ENCODE measurements at places on chromosomes 11 and 22. TPM values are rescaled to one million over a fixed set of nuclear protein-coding genes. Genes with fewer than 3 reads are reported as not detected.

The HBG2 gene
- not detected for total RNA-seq

The SCN4B gene
- total RNA-seq, result 2.0 TPM

DNA sequence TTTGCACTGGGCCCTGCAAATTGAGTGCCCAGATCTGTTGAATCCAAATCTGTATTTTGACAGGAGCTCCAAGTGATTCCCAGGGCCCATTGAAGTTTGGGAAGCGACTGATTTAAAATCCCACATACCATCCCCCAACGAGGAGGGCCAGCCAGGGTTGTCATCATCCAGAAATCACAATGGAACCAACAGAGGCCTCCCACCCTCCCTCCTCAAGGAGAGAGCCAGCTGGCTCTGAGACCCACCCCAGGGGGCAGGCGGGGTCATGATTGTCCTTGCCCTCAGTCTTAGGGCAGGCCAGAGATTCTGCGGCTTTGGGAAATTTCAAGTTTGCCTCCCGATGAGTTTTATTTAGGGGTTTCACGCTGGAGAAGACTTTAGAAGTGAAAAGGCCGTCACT, 358.2 kb downstream of the MN1 start:
- DNase-seq, result no peak

The TMEM126B gene
- total RNA-seq, result 36.8 TPM

The OR51E2 gene
- not detected for total RNA-seq

The KDM4D gene
- 0.54 TPM for total RNA-seq

DNA sequence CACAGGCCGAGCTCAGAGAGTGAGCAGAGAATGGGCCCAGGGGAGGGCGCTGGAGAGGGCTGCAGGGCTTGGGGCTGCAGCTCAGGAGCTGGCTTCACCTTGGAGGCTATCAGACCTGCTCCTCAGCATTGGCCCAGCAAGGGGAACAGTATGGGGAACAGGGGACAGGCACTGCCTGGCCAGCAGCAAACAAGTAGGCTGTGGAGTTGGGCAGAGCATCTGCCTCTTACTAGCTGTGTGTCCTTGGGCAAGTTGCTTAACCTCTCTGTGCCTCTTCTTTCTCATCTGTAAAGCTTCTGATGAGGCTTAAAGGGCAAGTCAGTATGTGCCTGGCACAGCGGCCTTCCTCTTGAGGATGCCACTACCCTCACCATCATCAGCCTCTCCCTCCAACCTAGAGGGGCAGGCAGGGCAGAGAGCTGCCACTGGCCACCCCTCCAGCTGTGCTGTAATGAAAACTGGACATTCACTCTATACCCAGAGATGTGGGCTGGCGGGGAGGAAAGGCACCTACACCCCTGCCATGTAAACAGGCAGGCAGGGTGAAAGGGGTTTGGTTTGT, 7.5 kb upstream of the CDKN1C start:
- no peak for DNase-seq

The C11orf52 gene
- total RNA-seq, result 0.99 TPM

The GSTT2 gene
- not detected for total RNA-seq

DNA sequence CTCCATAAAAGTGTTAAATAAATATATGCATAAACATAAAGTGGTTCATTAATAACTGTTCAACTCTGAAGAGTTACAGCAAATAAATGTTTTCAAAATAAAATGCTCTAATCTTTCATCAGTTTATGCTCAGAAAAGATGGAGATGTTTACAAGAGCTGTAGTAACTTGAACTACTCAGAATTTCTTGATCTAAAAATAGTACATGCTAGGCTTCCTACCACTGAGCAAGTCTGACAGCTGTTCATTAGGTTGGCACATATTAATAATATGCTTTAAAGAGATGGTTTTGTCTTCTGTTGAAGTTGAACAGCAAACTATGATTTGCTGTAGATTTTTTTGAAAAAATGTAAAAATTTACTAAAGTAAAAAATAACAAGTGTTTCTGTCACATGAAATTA, 10.8 kb upstream of the SLN start:
- DNase-seq, result no peak

DNA sequence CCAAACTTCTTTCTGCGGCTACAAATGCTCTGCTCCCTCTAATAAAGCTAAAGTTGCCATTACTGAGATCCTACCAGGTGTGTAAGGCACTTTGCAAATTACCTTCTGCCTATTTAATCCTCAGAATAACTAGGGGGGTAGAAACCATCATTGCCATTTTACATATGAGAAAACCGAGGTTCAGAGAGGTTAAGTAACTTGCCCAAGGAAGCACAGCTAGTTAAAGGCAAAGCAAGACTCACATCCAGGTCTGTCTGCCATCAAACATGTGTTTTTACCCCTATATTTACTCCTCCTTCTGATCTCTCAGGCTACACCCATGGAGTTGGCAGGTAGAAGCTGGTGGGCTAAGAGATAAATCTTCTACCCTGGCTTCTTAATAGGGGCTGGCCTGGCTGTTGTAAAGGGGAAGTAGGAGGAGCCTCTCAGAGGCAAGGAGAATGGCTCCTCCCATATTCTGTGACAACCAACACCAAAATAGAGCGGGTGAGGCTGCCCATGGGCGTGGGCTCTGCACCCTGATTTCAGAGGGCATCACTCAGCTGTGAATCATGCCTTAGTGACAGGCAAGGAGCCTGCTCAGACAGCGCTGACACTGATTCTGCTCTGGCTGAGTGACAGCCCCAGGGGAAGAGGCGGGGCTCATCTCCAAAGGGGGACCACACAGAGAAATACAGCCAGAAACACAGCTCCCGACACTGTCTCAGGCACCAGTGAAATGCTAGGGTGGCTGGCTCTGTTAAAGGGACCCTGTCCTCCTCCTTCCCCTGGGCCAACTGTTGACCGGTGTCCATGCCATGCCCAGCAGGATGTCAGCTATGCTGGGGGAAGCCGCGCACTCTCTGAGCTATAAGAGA, 106.8 kb downstream of the ABTB2 start:
- DNase-seq, result peak; percentile 43

DNA sequence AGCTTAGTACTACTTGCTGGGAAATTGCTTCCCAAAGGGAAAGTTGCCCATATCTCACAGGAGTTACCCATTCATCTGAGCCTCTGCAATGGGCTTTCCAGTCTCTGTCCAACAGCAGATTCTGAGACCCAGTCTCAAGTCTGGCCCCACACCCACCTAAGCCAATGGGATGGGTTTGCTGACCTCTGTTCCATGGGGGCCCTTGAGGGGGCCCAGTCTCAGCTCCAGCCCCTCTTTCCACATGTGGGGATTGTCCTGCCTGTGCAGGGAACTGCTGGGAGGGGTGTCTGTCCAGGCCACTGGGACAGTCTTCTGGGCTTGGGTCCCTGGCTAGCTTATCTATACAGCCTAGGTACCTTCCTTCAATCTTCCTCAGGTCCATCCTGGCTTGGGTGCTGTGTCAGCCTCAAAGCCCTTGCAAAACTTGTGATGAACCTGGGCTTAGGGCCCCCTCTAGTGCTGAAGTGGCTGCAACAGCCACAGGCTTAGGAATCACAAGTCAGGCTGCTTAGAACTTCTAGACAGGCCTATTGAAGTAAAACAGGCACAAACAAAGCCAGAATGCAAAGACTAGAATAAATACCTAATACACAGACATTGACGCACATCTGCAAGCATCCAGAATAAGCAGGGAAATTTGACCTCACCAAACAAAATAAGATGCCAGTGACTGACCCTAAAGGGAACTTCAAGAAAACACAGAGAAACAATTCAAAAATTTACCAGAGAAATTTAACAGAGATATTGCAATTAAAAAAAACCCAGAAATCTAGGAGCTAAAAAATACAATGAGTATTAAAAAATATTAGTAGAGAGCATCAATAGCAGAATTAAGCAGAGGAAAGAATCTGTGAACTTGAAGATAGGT, 11.7 kb upstream of the PATL1 start:
- no peak for DNase-seq

DNA sequence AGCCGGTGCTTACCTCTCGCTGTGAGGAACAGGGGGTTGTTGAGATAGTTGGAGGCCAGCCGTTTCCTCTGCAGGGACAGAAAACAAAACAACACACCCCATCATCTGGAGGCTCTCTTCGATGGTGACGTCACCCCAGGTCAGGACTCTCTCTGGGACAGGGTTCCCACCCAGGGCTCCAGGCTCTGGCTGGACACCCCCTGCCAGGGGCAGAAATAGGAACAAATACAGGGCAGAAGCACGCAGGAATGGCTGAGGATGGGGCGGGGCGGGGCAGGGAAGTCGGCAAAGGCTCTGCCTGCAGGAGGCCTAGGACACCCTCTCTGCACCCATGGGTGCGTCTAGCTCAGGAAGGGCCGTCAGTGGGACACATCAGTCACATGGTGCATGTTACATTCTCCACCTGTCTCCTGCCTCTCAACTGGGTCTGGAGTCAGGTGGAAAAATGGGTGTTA, 118.5 kb downstream of the PHF21B start:
- no peak for DNase-seq

The KRTAP5-1 gene
- total RNA-seq, result not detected

GRCh38 chr22:45073064-45073463, 63.3 kb upstream of the PHF21B start:
- no peak for DNase-seq

GRCh38 chr11:118612378-118612777, 5.0 kb downstream of the PHLDB1 start:
- no peak for DNase-seq

GRCh38 chr11:43267856-43268580, 43.8 kb upstream of the API5 start:
- DNase-seq, result no peak

- no peak for DNase-seq
Observed at GRCh38 chr11:76153571-76153923, 52.8 kb downstream of the WNT11 start.

GRCh38 chr11:19953909-19954308, 206.4 kb downstream of the DBX1 start:
- no peak for DNase-seq

The KRTAP5-9 gene
- not detected for total RNA-seq

DNA sequence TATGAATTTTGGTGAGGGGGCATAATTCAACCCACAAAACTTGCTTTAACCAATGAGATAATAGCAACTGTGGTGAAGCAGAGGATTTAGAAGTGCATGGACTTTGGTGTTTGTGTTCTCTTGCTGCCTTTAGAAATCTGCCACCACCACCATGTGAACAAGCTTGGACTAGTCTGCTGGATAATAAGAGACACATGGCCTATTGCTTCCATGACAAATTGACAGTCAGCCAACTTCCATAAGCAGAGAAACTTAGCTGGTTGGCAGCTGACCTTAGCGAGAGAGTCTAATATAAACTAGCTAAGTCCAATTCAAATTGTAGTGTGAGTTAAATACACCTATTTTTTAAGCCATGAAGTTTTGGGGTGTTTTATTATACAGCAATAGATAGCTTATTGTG, 482.1 kb upstream of the ANO5 start:
- no peak for DNase-seq

GRCh38 chr22:11598492-11599440, 3929.2 kb upstream of the OR11H1 start:
- no peak for DNase-seq

GRCh38 chr22:18044548-18045271, 20.3 kb upstream of the MICAL3 start:
- DNase-seq, result no peak

DNA sequence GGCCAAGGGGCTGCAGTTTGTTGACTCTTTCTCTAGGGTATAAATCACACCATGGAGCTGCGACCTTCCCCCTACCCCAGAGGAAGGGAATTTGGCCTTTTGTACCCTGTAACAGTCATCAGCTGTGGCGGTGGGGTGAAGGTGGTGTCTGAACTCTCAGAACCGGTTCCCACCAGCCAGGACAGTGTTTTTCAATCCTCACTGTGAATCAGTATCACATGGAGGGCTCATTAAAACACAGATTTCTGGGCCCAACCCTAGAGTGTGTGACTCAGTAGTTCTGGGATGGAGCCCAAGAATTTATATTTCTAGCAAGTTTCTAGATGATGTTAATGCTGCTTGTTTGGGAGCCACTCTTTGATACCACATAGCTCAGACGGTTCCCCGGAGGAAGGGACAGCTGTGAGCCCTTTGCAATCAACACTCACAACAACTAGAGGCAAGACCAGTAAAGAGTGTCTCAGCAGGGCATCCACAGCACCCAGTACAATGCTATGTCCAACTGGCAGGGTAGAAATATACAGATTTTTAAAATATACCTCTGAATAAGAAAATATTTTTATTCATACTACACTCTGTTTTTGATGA, 43.9 kb upstream of the FAT3 start:
- no peak for DNase-seq

DNA sequence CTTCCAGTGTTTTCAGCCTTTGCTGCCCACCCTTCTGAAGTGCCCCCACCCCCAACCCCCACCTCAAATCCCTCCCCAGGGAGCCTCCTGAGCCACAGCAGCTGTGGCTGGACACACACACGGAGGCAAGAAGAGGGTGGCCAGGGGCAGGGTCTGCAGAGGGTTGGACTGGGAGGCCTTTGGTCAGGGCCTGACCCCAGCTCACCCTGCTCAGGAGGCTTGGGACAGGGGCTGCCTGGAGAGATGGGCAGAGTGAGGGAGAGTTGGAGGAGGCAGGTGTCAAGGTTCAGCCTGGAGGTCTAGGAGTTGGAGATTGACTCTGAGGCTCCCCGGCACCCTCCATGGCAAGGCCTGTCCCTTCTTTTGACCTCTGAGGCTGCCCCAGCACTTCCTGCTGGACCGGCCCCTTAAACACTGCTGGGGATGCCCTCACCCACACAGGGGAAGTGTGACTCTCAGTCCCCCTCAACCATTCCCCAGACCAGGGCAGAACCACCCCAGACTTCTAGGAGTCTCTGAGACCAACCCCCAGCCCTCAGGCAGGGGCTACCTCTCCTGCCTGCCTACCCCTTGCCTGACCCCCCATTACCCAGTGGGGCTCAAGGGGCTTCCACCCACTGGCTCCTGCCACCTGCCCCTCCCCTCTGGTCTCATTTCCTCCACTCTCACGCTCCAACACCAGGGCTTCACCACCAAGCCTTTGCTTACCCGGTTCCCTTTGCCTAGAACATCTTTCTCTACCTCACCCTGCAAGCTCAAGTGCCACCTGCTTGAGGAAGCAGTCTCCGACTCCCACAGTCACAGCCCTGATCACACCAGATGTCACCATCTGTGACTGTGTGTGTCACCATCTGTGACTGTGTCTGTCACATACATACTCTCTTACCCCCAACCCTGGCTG, 8.6 kb downstream of the ARAP1 start:
- DNase-seq, result no peak

The PHLDA2 gene
- total RNA-seq, result 21.3 TPM

DNA sequence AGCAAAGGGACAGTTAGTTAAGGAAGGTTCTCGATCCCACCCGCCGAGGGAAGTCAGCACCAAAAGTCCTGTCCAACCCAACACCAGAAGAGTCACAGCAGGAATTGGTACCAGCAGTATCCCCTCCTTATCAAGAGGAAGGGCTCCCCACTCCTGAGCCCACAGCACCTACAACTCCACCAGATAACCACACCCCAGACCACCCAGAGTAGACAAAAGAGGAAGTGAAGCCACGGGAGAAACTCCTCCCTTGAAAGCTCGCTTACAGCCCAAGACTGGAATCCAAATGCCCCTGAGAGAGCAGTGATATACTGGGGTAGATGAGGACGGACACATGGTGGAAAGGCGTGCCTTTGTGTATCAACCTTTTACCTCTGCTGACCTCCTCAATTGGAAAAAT, 7.3 kb upstream of the CD5 start:
- no peak for DNase-seq

DNA sequence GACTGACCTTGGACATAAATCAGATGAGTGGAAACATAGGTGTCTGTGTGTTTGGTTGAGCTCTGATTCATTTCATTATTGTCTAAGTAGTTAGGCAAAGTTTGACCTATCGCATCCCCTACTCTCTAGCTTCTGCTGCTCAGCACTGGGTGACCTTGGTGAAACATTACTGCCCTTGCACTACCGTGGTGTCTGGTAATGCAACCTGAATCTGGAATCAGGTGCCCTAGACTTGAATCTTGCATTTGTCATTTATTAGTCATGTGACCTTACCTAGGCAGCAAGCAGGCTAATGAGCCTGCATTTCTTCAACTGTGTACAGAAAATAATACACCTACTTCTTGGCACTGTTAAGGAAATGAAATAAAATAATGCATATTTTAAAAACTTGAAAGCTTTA, 242.3 kb upstream of the BLID start:
- DNase-seq, result no peak
